ENCODE measurements at places on chromosomes 1 and 21.

GRCh38 chr1:210722410-210723081 lies 393.8 kb downstream of the HHAT start:
- no peak for DNase-seq

DNA sequence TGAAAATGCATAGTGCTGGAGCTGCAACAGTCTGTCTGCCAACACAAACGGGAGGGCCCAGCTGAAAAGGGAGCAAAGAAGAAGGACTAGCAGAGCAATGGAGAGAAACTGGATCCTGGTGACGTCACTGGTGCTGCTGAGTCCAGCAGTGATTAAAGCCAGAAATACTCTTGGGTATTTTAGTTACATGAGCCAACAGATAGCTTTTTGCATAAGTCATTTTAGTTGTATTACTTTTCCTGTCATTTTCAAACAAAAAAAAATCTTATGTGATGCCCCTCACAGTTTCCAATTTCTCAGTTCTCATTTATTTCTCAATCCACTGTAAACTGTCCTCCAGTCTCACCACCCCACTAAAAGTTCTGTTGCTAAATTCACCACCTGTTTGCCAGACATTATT lies 38.7 kb upstream of the NEK7 start:
- no peak for DNase-seq

DNA sequence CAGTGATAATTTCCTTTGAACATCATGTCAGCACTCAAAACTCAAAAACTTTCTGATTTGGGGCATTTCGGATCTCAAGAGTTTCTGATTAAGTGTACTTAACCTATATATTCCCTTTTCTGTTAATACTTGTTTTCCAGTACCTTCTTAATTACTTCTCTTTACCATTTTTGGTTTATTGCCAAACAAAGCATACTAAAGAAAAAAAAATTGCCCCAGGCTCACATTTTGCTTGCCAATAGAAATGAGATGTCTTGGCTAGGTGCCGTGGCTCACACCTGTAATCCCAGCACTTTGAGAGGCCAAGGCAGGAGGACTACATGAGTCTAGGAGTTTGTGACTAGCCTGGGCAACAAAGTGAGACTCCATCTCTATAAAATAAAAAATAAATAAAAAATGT lies 4.8 kb downstream of the PSMD4 start:
- DNase-seq: no peak

GRCh38 chr1:44619261-44619900 lies 54.9 kb downstream of the TMEM53 start:
- no peak for DNase-seq

GRCh38 chr1:20993716-20994575 lies 182.8 kb downstream of the EIF4G3 start:
- no peak for DNase-seq

DNA sequence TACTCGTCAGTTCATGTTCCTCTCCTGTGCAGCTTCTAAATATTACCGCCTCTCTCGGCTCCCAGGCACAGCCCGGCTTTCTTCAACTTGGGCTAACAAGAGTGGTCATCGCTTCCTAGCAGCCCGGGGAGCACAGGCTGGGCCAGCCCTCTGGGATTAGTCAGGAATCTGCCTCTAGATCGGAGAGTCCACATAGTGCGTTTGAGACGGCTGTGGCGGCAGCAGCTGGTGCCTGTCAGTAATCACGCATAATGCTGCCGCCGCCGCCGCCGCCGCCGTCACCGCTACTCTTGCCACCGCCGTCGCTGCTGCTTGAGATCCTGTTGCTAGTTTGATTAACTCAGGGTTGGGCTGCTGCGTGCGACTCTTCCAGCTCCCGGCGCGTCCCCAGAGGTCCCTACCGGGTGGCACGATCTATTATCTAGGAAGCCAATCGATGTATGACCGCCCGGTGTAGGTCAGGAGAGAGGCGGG lies at the start of gene RXRG:
Gene RXRG (minus strand): TSS at position 230 of the 474 bp plus-strand sequence. CDS start 233 bp downstream, outside the sequence.
- DNase-seq: peak; percentile 26

DNA sequence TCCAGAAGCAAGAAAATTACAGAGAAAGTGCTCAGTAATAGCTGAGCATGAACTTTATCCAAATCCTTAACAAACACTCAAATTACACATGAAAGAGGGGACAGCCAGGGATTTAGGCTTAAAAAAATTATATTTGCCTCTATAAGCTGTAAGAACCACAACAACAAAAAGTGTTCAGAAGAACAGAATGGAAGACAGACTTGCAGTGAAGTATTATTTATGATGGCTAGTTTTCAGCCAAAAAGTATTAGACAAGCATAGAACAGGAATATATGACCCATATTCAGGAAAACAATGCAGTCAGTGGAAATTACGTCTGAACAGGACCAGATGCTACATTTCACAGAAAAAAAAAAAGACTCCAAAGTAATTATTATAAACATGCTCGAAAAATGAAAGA lies 1246.3 kb downstream of the NCAM2 start:
- DNase-seq: no peak

DNA sequence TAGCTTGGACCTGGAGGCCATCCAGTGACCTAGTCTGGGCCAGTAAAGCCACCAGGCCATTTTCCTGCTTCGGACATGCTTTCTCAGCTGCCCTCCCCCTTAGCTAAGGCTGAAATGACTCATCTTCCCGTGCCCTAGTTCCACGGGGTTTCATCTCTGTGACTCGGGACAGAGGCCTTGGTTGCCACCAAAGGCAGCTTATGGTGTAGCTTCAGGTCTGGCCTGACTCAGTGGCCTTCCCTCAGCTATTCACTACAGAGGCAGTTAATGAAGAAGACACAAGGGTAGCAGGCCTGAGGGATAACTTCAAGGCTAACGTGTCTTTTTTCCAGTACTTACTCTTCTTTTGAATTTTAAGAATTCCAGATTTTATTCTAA lies 82.4 kb downstream of the PBX1 start:
- DNase-seq: no peak

DNA sequence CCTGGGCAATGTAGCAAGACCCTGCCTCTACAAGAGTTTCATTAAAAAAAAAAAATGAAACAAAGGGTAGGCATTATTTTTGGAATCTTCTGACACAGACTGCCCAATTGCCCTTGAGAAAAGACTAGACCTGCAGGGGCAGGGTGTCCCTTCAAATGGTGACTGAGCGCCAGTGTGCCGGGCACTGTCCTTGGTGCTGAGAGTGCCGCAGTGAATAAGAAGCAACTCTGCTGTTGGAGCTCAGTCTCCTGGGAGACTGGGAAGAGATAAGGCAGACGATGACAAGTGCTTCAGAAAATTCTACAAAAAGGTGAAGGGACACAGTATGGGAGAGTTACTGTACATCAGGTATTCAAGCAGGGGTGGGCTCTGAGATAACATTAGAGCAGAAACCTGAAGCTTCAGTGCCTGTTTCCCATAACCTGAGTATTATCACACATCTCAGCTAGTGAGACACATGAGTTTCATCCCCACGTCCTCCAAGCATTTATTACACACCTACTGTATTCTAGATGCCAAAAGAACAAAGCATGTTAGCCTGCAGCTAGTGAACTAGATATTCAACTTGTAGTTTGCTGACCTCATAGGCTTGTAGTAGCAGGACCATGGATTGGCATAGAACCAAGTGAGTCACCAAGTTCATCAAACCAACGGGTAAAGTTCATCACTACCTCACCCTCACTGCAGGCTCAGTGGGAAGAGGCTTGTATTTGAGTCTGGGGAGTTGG lies 18.4 kb upstream of the RPL11 start:
- no peak for DNase-seq

- no peak for DNase-seq
Measured at GRCh38 chr1:227459326-227459841, 104.0 kb upstream of the ZNF678 start.

GRCh38 chr1:51325878-51326755 lies 4.2 kb downstream of the TTC39A start:
- no peak for DNase-seq

Measured in stimulated activated naive CD4-positive, alpha-beta T cell (primary cell).